ENCODE measurements at places on chromosomes 3 and 15.
A peak's percentile ranks its signal among the peaks of the same experiment; 100 is the strongest.

DNA sequence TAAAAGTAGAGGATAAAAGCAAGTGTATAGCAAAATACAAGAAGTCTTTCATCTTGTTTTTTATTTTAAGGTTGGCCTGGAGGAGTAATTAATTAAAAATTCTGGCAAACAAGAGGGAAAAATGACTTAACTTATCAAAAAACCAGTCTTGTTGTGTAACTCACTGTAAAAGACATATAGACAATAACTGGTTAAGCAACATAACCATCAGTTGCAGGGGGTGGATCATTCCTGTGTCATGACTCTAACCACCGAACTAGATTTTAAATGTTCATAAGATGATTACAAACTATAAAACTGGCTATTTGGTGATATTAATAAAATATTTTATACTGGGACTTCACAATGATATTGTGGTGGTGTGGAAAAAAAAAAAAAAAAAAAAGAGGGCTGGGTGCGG, 130.6 kb downstream of the STAG1 start:
- DNase-seq, result no peak

DNA sequence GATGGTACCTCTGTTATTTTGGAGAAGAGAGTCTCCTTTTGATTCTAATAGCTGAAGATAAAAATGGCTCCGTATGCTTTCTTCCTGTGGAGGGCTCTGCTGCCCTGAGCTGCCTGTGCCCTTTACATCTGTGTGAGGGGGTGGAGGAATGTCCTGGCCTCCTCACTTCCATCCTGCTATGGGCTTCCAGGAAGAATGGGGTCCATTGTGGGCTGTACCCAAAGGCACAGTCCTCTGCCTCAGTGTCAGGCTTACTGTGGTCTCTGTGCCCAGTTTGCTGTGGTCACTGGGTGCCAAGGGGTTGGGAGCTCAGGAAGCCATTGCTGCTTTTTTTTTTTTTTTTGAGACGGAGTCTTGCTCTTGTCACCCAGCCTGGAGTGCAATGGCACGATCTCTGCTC, 14.4 kb downstream of the DAG1 start:
- no peak for DNase-seq

- DNase-seq, result no peak
These were observed 27.6 kb upstream of the UBP1 start for GRCh38 chr3:33467786-33468185.

DNA sequence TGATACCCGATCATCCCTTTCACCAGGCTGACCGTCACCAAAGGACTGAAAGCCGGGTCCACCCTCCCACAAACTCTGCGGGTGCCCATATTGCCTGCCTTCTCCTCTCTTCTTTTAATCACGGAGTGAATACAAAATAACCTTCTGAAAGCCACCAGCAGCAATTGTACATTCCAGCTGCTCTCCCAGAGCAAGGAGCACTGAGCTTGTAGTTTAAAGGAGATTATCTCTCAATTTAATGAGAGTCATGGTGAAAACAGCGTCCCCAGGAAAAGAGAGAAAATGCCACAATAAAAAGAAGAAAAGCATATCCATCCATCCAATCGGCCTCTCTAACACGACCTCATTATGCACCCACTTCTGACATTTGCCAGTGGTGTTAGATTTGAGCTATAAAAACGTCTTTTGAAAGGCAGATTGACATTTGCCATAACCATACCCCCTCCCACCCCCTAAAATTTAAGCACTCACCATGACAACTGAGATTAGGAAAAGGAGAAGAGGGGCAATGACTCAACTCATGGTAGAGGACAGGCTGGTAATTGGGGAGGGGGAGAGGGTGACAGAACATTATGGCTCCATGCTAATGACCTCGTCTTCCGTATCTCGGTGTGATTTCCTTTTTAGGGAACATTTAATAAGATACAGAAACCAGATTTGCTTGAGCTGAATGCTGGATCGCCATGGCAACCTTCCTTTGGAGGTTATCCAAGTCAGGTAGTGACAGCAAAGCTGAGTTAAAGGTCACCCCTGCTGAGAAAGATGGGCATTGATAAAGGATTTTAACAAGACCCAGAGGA, 106.2 kb downstream of the ST8SIA2 start:
- DNase-seq, result no peak

DNA sequence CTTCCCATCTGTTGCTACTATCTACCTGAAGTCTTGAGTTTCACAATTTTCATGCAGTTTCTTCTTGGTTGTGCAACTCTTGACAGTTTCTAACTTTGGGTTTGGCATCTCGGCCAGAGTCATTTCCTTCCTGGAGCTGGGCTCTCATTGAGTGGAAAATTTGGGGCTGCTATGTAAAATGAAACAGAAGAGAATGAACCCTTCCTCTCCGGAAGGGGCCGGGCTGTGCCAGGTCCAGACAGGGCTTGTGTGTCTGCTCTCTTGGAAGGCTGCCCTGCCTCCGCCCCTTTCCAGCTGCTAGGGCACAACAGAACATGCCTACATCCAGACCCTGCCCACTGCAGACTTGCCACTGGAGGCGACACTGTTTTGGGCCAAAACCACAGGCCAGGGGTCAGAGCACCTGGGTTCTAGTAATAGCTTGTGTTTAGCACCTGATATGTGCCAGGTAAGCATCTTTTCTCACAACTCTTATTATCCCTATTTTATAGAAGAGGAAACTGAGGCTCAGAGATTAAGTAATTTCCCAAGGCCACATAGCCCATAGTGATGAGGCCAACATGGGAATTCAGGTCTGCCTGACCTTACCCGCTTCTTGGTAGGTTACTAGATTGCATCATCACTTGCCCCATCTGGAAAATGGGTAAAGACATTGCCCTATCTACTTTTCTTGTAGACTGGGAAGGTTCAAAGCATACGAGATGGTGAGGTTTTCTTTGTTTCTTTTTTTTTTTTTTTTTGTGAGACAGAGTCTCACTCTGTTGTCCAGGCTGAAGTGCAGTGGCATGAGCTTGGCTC, 25.0 kb downstream of the IRAK2 start:
- DNase-seq, result peak; percentile 90

DNA sequence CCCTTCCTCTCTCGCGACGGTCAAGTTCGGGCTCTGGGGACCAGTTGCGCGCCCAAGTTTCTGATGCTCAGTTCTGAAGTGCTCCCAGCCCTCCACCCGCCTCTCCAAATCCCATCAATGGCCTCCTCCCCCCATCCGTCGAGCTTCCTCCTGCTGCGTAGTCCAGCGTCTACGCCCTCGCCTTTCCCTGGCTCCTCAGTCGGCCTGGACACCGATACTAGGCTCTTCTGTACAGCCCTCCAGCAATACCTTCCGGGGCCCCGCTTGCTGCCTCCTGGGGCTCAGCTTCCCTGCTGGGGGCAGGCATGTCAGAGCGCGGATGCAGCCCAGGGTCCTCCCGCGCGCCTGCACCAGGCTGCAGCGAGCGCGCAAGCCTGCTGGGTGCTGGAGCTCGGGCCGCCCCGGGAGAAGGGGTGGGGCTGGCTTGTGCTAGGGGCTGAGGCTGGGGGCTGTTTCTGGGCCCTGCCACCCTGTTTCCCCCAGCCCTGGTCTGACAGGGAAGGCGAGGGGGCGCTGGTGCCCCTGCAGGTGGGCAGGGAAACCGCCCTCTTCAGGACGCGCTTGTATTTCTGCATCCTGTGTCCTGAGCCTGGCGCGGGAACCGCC, 353.3 kb upstream of the SUCLG2 start:
- no peak for DNase-seq

DNA sequence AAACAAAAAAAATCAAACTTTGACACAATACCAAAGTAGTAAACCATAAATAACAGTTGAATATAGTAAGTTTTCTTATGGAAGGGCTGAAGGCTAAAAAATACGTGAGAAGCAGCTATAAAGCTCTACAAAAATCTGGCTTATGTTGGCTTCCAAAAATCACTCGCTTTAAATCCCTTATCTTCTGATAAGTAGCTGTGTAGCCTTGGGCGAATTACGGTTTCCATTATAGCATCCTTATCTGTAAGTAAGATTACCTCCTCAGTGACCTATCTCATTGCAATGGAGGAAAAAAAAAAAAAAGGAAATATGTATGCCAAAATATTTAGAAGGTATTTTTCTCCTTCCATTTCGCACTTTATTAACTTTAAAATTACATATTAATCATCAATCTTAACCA, 348.6 kb downstream of the PLOD2 start:
- DNase-seq, result no peak

DNA sequence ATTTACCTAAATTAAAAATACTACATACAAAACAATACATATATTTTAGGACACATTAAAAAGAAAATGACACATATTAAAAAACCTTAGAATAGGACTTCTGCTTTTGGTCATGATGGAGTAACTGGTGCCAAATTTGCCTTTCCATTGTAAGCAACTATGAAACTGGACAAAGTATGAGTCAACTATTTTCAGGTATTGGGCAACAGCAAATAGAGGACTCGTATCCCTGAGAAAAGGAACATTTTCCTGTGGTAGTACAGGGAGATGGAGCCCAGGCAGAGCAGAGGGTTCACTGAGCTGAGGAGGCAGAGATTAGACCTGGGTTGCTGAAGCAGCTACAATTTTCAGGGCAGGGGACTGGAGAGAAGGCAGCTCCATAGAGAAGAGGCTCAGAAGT, 14.7 kb downstream of the CCR1 start:
- DNase-seq, result no peak

GRCh38 chr3:122475316-122475715, 39.4 kb downstream of the KPNA1 start:
- DNase-seq, result no peak

- no peak for DNase-seq
These were observed 743.5 kb upstream of the ARPP21 start for GRCh38 chr3:34895841-34896240.

GRCh38 chr3:79543218-79543982, 224.4 kb downstream of the ROBO1 start:
- no peak for DNase-seq

DNA sequence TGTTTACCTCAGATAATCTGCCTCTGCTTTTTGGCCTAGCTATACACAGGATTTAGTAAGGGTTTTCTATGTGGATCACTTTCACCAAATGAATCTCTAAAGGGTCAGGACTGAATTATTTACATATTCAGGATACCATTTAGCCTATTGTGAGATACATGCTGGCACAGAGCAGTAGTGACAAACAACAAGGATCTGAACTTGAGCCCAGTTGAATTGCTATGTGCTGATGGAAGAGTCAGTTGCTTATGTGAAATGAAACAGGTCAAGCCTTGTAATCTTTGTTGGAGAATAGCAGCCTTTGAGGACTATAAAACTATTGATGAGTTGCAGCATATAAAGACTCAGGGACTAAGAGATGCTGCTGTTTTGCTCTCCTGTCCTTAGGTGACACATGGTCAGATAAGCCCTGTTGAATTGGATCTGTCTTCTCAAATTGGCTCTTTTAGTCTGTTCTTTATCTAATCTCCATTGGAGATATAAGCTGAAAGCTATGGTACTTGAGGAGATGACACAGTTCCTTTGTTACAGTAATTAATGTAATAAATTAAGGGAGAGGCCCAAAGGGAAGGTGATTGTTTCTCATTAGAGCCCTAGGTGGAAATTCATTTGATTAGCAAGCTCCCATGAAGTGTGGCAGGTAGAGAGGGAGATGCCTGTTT, 30.4 kb downstream of the ZNF609 start:
- no peak for DNase-seq

DNA sequence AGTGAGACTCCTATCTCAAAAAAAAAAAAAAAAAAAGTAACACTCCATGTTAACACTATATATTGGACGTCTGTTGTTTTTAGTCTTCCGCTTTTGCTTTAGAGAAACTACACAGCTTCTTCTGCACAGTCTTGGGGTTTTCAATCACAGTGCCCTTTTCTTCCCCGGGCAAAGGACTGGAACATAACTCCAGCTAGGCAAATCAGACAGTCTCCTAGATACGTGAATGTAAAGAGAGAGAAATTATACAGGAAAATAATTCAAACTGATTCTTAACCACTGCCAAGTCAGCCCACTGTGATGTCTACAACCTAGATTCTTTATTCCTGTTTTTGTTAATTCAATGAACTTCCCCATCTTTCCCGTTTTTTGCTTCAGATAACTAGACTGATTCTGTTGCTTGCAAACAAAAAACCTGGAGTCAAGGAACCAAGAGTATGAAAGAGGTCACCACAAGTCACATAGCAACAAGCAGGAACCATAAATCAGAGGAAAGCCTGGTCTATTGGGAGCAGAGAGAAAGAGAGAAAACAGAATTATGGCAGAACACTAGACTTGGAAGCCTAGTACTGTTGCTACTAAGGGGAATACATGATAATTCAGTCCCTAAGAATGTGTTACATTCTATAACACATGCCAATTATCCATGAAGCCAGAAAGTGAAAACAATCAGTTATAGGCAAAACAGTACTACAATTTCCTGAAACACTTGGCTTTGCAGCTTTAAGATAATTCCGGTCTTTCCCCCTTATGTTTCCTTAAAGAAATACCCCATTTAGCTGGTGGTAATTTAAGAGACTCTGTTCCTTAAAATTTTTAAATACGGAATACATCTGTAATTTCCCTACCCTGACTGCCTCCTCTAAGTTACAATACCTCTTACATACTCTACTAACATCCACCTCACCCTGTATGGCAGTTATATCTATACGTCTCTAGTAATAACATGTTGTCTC, 63.1 kb downstream of the TBL1XR1 start:
- DNase-seq, result no peak

GRCh38 chr3:116302087-116302747, 143.1 kb downstream of the LSAMP start:
- no peak for DNase-seq

- DNase-seq, result peak; percentile 51
These were observed 24.4 kb downstream of the ADCY5 start for GRCh38 chr3:123424321-123424998.

GRCh38 chr3:414063-414462, 217.5 kb downstream of the CHL1 start:
- no peak for DNase-seq

DNA sequence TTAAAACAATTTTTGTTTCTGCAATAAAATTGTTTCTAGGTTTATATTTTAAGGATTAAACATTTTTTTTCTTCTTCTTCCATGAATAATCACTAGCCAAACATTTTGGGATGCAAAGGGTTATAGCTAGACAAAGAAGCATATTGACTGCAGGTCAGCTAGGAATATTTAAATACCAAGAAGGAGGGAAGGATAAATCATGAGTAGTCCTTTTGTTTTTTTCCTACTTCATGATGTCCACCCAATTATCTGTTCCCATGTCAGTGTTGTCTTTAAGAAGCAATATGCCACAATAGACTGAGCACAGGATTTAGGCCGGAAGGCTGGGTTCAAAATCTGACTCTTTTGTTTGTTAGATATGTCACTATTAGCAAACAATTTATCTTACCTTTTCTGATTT, 82.1 kb downstream of the VPS8 start:
- DNase-seq, result no peak

- DNase-seq, result no peak
These were observed 9.0 kb downstream of the PLCL2 start for GRCh38 chr3:16893618-16894200.

DNA sequence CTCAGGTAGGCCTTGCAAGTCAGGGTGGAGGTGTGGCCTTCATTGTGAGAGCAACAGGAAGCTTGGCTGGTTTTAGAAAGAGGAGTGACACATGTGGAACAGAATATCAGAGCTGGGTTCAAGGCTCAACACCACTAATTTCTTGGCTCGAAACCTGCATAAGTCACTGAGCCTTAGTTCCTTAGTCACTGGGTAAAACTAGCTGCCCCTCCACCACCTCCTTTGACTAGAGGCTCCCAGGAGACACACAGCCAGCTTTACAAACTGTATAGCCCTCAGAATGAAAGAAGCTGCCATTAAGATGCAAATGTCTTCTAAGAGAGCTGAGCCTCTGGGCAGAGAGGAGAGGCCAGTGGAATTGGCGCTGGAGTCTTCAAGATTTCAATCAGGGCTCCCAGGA, 67.7 kb downstream of the CERS3 start:
- DNase-seq, result no peak

Measured in heart left ventricle (tissue), 16 donors.